ENCODE measurements at places on chromosomes 1 and 21.
A peak's percentile ranks its signal among the peaks of the same experiment; 100 is the strongest.

DNA sequence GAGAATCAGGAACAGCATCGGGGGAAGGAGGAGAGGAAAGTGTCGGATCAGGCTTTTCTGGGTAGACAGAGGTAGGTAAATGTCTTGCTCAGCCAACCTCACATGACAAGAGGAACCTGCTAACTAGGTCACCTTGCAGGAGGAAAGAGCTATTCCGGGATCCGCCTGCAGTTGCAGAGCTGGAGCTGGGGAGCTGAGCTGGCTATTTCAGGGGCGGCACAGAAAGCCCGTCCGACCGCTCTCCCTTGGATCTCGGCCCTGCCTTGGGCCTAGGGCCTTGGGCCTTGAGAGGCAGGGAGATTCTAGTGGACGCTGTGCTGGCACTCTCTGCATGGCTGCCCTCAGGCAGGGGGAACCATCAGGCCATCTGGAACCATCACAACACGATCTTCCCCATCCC, 56.5 kb upstream of the CTPS1 start:
- DNase-seq: no peak

GRCh38 chr1:21321963-21322680, 31.9 kb upstream of the ECE1 start:
- no peak for DNase-seq

DNA sequence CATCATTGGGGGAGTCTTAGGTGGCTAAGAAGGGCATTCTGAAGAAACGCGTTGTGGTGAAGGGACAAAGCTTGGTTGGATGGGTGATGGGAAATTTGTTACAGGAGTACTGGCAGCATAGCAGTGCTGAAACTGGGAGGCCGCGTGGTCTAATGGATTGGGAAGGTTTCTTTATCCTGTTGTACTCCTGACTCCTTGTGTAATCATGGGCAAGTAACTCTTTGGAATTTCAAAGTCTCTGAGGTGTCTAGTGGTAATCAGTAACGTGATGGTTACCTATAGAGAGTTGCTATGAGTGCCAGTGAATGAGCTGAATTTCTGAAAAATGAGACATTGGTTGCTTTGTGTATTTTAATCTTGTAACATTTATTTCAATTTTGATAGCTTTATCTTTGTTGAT, 18.5 kb downstream of the DONSON start:
- DNase-seq: no peak

DNA sequence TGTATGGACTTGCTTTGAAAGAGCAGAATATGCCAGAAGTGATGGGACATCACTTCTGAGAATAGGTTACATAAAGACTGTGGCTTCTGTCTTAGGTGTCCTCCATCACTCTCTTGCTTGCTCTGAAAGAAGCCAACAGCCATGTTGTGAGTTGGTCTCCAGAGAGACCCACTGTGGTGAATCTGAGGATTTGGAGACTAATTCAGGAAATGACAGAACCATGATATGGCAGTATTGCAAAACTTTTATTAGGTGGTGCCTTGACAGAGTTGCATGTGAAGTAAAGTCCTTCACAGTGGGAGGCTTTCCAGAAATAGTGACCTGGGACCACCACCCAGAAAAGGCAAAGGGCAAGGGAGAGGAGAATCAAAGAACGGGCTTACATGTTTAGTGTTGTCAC, 628.6 kb downstream of the KCNT2 start:
- no peak for DNase-seq

- peak; percentile 49 for DNase-seq
Observed at GRCh38 chr1:25737130-25737529, 62.9 kb upstream of the SELENON start.

- no peak for DNase-seq
Observed at GRCh38 chr1:157135646-157136045, 2.5 kb downstream of the ETV3 start.

- no peak for DNase-seq
Observed at GRCh38 chr1:96464991-96465390, 256.6 kb upstream of the PTBP2 start.

DNA sequence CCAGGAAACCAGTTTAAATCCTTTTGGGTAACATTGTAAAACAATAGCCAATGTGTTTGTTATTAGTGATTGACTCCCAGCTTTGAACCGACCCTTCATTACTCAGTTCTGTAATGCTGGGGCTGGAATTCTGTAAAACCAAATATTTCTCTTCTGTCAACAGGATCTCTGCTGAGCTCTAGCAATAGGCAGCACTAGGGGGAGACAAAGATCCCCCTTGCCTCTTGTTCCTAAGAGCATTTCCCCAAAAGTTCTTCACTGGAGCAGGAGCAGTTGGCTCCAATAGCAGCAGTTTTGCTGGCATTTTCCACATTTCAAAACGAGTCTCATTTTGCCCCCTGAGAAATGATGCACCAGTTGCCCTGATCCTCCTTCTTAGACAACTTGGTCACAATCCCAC, 1671.1 kb downstream of the MRPL39 start:
- no peak for DNase-seq

GRCh38 chr1:183812686-183813569, 8.0 kb downstream of the RGL1 start:
- DNase-seq: no peak

GRCh38 chr21:29490016-29490415, 191.3 kb downstream of the BACH1 start:
- no peak for DNase-seq

DNA sequence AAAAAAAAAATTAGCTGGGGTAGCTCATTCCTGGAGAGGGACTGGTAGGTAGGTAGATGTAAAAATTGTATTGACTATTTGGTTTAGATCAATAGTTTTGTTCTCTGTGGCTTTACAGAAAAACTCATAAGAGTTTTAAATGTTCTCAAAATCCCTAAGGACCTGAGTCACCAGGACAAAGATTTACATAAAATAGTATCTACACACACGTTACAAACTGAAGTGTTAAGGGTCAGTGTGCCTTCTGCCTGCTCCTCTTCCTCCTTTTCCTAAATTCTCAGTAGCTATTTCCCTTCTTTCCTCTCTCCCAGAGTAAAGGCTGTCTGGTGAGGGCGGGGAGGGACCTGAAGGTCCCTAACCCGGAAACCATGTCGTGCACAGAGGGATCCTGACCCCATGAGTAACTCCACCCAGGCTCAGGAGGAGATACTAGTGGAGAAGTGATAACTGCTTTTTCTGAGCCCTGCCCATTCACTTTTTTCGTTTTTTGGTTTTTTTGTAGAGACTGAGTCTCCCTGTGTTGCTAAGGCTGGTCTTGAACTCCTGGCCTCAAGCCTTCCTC, 8.1 kb downstream of the PLEKHM2 start:
- no peak for DNase-seq

DNA sequence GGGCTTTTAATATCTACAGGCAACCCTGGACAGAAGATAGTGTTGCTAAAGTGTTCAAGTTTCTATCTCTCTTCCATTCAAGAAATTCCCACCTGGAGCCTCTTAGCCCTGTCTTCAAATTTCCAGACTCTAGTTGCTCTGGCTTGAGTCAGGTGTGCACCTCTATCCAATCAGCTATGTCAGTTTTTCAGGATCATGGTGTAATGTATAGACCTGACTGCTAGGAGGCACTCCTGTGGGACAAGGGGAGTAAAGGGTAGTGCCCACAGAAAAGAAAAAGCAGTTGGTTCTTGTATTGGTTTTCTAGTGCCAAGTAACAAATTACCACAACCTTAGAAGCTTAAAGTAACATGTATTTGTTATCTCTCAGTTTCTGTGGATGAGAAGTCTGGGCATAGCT, 6.2 kb upstream of the ZRANB2 start:
- DNase-seq: no peak

DNA sequence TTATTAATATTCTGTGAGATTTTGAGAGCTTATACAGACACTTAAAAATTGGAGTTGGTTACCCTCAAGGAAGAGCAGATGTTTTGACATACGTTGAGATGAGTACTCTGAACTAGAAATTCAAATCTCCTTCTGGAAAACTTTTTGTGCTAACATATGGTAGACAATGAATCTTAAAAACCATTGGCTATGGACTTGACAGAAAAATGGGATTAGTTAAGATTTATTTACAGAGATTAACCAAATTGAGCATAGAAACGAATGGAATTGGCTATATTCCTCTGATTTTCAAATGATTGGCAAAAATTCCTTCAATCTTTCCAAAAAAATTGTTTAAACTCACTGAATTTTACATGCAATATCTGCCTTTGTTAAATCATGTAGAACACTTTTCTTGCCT, 1392.9 kb downstream of the BRINP3 start:
- no peak for DNase-seq
